ENCODE measurements at places on chromosomes 12 and 14.

- DNase-seq: no peak
Measured at GRCh38 chr12:38610808-38611350, 294.3 kb downstream of the ALG10B start.

GRCh38 chr14:101849125-101849524 lies 87.6 kb downstream of the PPP2R5C start:
- DNase-seq: no peak

- DNase-seq: no peak
Measured at GRCh38 chr14:36653962-36654793, 7.5 kb upstream of the PAX9 start.

GRCh38 chr14:64715628-64716412 lies 11.6 kb downstream of the PLEKHG3 start:
- no peak for DNase-seq

- DNase-seq: no peak
Measured at GRCh38 chr12:70415987-70416386, 49.9 kb downstream of the KCNMB4 start.

GRCh38 chr12:132447731-132448462 lies 42.1 kb upstream of the FBRSL1 start:
- no peak for DNase-seq

DNA sequence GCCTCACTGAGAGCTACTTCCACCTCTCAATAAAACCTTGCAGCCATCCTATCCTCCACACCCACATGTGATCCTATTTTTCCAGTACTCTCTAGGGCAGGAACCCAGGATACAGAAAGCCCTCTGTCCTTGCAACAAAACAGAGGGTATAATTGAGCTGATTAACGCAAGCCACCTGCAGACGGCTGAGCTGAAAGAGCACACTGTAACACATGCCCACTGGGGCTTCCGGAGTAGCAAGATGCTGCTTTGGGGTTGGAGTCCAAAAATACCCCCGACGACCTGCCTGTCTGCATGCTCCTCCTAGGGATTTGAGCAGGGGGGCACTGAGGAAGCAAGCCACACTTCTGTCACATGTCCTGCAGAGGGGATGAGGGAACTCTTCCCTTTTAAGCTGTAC lies 401.1 kb upstream of the FOXG1 start:
- DNase-seq: no peak
